Hair follicular keratinocyte (primary cell): ENCODE measurements at places on chromosomes 12 and 14. TPM values are rescaled to one million over a fixed set of nuclear protein-coding genes. Genes with fewer than 3 reads are reported as not detected.

The SUOX gene
- total RNA-seq, result 8.3 and 11.2 TPM in 2 replicates

The PTPRB gene
- total RNA-seq, result 0.42 and 0.78 TPM in 2 replicates

The PPM1H gene
- not detected in 2 replicates for total RNA-seq

The GRIN2B gene
- not detected in 2 replicates for total RNA-seq

The ACOT4 gene
- total RNA-seq, result 1.3 and 1.6 TPM in 2 replicates

The CACNA2D4 gene
- total RNA-seq, result 0.16 TPM in 1 of 2 replicates, not detected in the other

The SCN8A gene
- total RNA-seq, result 0.23 and 0.30 TPM in 2 replicates

The GNB3 gene
- total RNA-seq, result 0.47 and 0.49 TPM in 2 replicates

The RBMS2 gene
- 16.9 and 18.7 TPM in 2 replicates for total RNA-seq

The DLGAP5 gene
- 11.9 and 44.8 TPM in 2 replicates for total RNA-seq

The GMPR2 gene
- 72.9 and 86.9 TPM in 2 replicates for total RNA-seq

The PMCH gene
- not detected in 2 replicates for total RNA-seq

The AICDA gene
- total RNA-seq, result not detected in 2 replicates

The CCDC38 gene
- total RNA-seq, result not detected in 2 replicates

The SLC2A14 gene
- not detected in 2 replicates for total RNA-seq

The PRIM1 gene
- 12.1 and 20.8 TPM in 2 replicates for total RNA-seq

The KLRC2 gene
- total RNA-seq, result not detected in 2 replicates

The DCN gene
- 2.5 and 21.4 TPM in 2 replicates for total RNA-seq

The BCL11B gene
- 7.8 and 8.2 TPM in 2 replicates for total RNA-seq
